ENCODE measurements at places on chromosomes 1 and 21.

GRCh38 chr1:188314557-188315137 is 1485.9 kb downstream of the PLA2G4A start:
- DNase-seq, result no peak

DNA sequence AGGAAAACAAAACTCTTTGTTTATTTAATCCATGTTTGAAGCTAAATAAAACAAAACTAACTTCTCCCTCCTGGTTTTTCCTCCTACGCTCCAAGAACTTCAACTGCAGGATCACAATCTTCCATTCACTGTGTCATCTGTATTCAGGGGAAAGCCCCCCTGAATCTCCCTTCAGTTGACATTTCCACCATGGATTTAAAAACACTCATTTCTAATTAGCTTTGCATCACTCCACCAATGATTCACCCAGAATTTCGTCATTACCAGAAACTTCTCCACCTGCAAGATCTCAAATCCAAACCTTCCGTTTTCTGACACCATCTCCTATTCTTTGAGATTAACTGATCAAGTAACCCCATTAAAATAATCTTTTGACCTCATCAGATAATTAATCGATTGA is 10.9 kb upstream of the RGS5 start:
- DNase-seq, result no peak

DNA sequence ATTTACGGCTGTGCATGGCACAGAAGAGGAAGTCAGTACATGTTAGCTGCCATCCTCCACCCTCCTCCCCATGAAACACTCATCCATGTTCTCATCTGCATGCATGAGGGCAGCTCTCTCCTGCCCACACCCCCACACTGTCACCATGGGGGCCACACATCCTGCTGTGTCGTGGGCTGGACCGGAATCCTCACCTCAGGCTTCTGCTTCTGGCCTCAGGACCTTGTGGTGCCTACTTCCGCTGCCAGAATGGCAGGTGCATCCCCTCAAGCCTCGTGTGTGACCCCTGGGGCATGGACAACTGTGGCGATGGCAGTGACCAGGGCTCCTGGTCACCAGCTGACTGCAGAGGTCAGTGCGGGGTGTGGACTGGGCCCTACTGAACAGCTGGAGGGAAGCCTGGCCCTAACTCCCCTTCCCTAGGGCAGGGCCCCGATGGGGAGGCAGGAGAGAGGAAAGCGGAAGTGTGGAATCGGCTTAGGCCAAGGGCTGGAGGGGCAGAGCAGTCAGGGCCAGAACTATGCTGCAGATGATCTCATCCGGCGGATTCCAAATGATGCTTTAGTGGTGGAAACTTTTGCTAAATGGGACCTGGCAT is 3.8 kb downstream of the LDLRAD2 start:
- DNase-seq, result no peak

- peak; percentile 77 for DNase-seq
Measured at GRCh38 chr1:198444792-198445191, 95.7 kb downstream of the ATP6V1G3 start.

DNA sequence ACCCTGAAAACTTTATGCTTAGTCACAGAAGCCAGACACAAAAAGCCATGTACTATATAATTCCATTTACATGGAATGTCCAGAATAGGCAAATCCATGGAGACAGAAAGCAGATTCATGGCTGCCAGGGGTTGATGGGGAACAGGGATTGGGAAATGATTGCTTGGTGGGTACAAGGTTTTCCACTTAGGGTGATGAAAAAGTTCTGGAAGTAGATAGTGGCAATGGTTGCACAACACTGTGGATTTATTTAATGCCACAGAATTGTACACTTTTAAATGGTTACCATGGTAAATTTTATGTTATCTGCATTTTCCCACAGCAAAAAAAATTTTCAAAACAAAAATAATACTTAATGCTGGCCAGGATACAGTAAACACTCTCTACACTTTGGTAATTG is 40.6 kb downstream of the ENAH start:
- DNase-seq, result no peak

DNA sequence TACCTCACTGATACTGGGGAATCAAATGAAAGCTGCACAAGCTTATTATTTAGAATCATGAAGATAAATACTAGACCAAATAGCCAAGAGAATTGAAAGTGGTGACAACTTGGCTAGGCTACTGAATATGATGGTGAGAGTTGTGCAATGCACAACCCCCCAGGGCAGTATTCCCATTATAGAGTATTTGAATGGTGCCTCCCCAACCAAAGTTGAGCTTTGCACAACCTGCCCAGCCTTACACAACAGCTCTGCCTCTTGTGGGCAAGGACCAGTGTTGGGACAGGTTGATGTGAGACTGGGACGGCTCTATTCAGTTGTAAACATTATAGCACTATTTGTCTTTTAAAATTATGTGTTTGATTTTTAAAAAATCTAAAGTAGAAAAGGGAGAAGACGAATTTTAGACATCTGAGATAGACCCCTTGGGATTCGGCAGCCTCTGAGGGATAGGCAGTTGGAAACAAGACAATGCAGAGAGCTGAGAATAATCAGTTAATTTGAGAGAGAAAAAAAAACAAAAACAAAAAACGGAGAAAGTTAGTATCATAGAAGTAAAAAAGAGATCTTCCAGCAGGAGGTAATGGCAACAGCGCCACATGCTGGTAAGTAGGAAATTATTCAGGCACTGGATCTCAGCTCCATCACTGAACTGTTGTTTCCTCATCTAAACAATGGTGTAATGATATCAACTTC is 91.0 kb upstream of the KCNA3 start:
- peak; percentile 29 for DNase-seq

DNA sequence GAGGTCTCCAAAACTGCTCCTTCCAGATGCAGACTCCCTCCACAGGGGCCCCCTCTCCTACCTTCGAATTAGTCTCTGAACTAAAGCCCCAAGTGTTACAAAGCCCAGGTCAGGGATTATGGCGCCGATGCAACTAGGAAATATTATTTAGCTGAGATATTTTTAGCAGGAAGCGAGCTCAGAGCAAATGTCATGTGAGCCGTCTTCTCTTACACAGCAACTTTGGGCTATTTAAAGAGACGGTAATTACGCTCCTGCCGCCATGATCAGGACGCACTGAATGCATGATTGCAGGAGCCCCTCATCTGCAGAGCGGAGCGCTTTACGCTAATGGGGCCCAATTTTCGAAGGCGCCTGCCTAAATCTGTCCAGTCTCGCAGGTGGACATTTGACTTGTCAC is 55.3 kb upstream of the TARDBP start:
- DNase-seq, result no peak

DNA sequence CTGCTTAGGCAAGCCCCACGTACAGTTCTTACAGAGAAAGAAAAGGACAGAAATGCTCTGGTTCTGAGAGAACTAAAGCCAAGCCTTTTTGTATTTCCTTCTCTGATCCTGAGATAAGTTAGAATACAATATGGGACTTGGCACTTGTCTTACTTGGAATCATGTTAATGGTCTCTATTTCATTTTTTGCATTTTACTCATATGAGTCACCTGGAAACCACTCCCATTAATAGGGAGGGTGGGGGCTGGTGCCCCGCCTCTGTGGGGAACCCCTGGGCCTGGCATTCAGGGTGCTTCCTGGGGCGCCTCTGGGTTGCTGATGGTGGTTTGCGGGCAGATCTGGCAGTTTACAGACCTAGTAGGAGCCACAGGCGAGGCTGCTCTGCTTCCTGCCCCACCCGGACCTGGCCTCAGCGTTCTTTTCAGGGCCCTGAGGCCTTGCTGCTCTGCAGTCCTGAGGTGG is 26.7 kb downstream of the TSPAN2 start:
- DNase-seq, result no peak

DNA sequence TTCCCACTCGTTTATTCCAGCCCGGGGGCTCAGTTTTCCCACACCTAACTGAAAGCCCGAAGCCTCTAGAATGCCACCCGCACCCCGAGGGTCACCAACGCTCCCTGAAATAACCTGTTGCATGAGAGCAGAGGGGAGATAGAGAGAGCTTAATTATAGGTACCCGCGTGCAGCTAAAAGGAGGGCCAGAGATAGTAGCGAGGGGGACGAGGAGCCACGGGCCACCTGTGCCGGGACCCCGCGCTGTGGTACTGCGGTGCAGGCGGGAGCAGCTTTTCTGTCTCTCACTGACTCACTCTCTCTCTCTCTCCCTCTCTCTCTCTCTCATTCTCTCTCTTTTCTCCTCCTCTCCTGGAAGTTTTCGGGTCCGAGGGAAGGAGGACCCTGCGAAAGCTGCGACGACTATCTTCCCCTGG is 716 bp downstream of the OLIG2 start:
- DNase-seq, result no peak

GRCh38 chr1:221118938-221119320 is 239.7 kb downstream of the HLX start:
- no peak for DNase-seq

- DNase-seq, result no peak
Measured at GRCh38 chr1:172733815-172734214, 74.9 kb downstream of the FASLG start.

All from stromal cell of bone marrow (primary cell).